ENCODE measurements at places on chromosomes 12 and 14.

DNA sequence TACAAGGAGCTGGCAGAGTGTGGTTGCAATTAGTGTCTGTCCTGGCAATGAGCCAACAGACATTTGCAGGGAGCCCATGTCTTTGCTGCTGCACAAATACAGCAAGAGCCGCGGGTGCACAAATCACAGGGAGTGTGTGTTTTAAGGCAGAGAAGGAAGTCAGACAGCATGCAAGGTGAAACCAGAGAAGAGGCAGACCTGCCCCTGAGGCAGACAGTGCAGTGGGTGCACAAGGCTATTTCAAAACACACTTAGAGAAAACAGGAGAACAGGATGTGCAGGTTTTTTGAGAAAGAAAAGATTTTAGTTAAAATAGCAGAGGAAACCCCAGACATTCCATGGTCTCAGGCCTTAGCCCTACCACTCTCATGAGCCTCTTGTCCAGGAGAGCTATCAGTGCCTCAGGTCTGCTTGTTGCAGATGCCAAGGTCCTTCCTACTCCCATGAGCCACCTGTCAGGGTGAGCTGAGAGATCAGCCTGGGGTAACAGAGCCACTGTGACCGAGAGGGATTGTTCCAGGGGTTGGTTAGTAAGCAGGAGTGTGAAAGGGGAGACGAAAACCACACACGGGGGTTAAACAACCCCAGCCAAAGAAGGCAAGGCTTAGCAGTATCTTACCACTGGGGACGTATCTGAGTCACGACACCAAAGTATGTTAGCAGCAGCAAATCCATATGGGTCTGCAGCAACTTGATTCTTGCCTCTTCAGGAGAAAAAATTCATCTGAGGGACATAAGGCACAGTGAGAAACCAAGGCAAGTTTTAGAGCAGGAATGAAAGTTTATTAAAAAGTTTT, 78.1 kb downstream of the C14orf132 start:
- no peak for DNase-seq

- no peak for DNase-seq
Measured at GRCh38 chr12:89789862-89790261, 81.2 kb upstream of the ATP2B1 start.

GRCh38 chr12:94267921-94268471, 119.6 kb downstream of the PLXNC1 start:
- DNase-seq = no peak

- no peak for DNase-seq
Measured at GRCh38 chr12:4434706-4435425, 10.7 kb downstream of the FGF6 start.

DNA sequence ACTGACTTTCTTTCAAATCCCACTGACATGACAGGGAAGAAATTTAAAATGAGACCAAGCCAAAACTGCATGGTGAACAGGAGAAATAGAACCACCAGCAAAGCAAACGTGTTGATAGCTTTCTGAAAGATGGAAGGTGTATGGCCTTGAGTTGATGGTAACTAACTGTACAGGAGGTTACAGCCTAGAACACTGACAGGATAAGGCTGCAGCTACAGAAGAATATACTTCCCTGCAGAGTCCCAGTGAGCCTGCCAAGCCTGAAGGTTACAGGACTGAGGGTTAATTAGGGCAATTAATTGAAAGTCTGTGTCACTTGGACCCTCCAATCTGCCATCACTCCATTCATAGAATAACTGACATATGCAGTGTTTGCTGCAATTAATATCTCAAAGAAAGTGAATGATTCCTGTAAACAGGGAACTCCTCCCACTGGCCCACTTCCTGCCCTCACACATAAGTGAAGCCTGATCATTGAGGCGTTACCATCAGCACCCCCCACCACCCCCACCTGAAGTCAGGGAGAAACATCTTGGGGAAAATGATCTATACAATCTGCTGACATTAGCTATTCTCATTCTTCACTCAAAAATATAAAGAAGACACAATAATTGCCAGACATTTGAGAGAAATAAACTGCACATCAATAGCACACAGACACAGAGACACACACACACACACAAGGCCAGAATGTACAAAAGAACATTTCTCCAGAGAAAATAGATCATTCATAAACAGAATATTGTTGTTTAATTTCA, 73.4 kb downstream of the GTF2A1 start:
- no peak for DNase-seq

DNA sequence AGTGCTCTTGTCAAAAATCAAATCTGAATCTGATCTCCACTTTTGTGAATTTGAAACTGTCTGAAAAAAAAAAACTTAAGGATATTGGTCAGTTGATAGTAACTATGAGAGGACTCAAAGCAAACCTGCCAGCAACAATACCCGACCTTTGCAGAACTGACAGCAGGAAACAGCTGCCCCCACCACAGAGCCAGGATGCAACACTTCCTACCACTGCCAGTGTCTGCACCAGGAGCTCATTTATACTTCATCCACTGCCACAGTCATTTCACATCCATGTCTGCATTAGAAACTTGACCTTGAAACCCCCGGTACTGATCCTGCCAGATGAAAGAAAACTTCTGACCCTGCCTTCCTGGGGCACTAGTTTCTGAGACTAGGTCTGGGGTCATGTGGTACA, 27.4 kb upstream of the RXYLT1 start:
- DNase-seq = no peak

DNA sequence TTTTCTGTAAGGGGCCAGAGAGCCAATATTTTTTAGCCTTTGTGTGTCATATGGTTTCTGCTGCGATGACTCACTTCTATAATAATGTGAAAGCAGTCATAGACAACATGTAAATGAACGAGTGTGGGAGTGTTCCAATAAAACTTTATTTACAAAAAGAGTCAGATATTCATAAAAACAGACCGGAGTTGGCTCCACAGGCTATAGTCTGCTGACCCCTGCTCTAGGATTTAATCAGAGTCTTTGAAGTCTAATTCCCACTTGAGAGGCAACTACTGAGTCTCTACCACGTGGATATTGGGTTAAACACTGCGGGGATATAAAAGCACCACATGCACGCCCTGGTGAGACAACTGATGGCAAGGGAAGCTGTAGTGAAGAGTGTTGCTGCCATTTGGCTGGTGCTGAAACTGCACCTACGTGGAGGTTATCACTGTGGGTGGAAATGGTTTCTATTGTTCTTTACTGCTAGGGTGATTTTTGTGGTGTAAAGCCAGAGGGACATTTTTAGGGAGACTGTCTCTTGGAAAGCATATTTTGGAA, 3.6 kb upstream of the NINJ2 start:
- no peak for DNase-seq

GRCh38 chr12:16870845-16871244, 264.9 kb upstream of the LMO3 start:
- DNase-seq = no peak

DNA sequence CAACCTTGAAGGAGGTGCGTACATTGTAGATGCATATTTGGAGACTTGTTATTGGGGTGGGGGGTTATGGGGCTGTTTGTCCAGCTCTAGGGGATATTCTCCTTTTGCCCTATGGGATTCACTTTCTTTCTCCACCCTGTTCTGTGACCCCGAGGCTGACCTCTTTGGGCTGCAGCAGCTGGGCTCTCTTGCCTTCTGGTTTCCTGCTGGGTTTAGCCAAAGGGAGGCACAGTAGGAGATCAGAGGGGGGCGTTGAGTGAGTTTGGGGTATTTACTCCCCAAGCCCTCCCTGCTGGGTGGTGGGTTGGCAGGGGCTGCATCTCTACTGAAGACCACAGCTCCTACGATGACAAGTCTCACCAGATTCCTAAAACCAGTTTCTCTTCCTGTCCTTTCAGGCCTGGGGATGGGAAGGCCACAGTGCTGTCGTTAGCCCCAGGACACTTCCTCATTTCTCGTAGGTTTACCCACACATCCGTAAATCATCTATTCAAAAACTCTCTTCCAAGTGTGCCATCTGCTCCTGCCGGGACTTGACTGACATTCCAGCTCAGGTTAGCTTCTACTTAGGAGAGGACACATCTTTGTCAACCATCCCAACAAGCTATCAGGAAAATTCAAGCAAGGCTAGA, 127.1 kb downstream of the TMEM30B start:
- DNase-seq = no peak

GRCh38 chr12:69405566-69405865, 46.0 kb downstream of the YEATS4 start:
- DNase-seq = no peak

GRCh38 chr14:61262082-61262481, 19.1 kb downstream of the TMEM30B start:
- DNase-seq = no peak

- DNase-seq = no peak
Measured at GRCh38 chr14:68405961-68406360, 386.9 kb downstream of the ZFP36L1 start.

DNA sequence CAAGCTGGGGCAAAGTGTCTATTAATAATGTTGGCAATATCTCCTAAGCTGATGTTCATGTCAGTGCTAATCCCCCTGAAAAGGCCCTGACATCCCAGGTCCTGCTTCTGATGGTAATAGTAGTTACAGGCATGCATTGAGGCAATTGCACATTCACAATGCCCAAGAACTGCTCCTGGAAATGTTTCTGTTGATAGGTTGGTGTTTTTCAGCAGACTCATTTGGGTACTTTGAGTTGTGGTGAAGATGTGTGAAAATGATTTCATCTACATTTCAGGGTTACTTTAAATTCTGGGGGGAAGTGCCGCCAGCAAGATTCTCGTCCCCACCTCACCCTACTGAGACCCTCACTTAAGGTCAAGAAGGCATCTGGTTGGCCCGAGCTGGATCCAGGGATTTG, 92.9 kb downstream of the BBS10 start:
- no peak for DNase-seq

DNA sequence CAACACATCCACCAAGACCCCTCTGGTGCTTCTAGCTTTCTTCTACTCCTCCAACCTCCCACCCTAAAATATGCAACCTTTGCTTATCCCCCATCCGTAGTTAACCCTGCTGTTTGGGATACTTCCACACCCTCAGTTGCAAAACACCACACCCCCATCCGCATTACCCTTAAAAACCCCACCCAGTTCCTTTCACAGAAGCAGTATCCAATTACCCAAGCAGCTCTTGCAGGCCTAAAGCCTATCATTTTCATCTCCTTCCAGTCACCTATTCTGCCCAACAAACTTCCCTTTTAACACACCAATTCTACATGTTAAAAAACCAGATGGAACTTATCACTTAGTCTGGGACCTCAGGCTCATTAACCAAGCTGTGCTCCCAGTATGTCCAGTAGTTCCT, 88.2 kb downstream of the TMTC3 start:
- no peak for DNase-seq

- no peak for DNase-seq
Measured at GRCh38 chr12:110782094-110782493, 39.4 kb upstream of the PPP1CC start.

GRCh38 chr12:4275870-4276301, 2.3 kb downstream of the CCND2 start:
- no peak for DNase-seq

DNA sequence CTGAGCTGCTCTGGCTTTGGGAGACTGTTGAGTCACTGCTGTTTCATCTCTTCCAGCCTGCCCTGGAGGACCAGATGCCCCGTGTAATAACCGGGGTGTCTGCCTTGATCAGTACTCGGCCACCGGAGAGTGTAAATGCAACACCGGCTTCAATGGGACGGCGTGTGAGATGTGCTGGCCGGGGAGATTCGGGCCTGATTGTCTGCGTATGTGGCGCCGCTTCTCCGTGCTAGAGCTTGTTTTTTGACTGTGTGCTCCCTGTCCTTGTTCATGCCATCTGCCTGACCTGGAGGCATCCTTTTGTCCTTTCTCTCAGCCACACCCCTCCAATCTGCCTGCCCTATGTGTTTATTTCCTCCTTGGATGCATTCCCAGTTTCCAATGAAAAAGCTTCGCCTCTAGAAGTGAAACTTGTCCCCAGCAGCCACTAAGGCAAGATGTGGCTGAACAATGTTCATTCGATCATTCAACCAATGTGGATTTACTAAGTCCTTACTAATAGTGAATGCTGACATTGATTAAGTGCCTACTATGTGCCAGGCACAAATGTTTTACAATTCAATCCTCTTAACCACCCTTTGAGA, 98.6 kb downstream of the NT5DC3 start:
- DNase-seq = no peak

- DNase-seq = no peak
Measured at GRCh38 chr12:92080911-92081285, 64.7 kb downstream of the BTG1 start.

GRCh38 chr12:102596031-102596430, 115.7 kb upstream of the IGF1 start:
- no peak for DNase-seq

Data from activated CD4-positive, alpha-beta T cell treated with anti-CD3 and anti-CD28 coated beads, Interleukin-2, amount 50 U/mL, for 4 hours (primary cell).